ENCODE measurements at places on chromosomes 1 and 21. TPM values are rescaled to one million over a fixed set of nuclear protein-coding genes. Genes with fewer than 3 reads are reported as not detected.

Gene AQP10
- not detected for total RNA-seq

DNA sequence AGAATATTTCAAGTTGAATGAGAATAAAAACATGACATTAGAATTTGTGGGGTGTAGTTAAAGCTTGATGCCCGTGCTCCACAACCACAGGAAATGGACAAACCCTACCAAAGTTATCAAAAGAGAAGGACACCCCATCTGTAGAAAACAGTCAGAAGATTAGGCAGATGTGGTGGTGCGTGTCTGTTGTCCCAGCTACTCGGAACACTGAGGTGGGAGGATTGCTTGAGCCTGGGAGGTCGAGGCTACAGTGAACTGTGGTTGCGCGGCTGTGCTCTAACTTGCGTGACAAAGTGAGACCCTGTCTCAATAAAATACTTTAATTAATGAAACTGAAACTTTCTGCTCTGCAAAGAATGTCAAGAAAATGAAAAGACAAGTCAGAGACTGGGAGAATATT is 1.5 kb upstream of the SPATC1L start:
- H3K4me3 ChIP-seq, result no peak overlapping the region
- H3K36me3 ChIP-seq, result peaks cover 5% of the 10 kb centered on the region
- peak; percentile 22 for DNase-seq
- peak overlapping the region; percentile 97 for H3K27ac ChIP-seq
- H3K27me3 ChIP-seq, result no peaks in the 10 kb centered on the region

DNA sequence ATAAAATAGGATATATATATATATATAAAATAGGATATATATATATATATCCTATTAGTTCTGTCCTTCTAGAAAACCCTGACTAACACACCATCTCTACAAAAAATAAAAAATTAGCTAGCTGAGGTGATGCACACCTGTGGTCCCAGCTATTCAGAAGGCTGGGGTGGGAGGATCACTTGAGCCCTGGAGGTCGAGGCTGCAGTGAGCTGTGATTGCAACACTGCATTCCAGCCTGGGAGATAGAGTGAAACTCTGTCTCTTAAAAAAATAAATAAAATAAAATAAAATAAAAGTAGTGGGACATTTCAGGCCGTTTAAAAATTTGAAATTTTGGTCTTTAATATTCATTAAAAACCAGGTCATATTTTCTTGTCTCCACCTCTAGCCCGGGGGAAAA is 4.2 kb upstream of the RRP1 start:
- no peak overlapping the region for H3K27ac ChIP-seq
- no peaks in the 10 kb centered on the region for H3K36me3 ChIP-seq
- peaks cover 3% of the 10 kb centered on the region for H3K4me1 ChIP-seq
- H3K27me3 ChIP-seq, result no peaks in the 10 kb centered on the region

- no peaks in the 10 kb centered on the region for H3K4me1 ChIP-seq
- no peak overlapping the region for H3K4me3 ChIP-seq
- no peak for DNase-seq
Observed at GRCh38 chr1:173749137-173749536, 34.4 kb downstream of the KLHL20 start.

Gene CHRNB2
- total RNA-seq, result 0.06 TPM

DNA sequence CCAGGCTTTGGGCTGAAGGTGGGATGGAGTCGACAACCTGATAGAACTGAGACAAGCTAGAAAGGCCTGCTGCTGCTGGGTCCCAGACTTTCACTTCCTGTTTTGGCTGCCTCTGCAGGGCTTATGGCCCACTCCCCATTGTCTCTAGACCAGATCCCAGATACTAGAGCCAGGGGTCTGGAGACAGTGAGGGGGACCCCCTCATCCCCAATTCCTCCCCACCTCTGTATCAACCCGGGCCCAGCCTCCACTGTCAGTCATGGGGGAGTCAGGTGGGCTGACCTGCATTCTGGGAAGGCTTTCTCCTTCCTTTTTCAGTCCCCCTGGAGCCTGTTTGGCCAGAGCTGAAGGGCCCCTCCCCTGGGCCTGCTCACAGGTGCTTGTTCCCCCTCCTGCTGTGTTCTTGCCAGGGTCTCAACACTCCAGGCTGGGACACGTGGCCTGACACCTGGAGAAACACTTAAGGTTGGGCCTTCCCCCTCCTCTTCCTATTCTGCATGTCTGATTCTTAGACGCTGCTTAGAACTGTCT is 18.0 kb upstream of the ETV3L start:
- no peak overlapping the region for H3K27ac ChIP-seq
- no peak overlapping the region for H3K4me3 ChIP-seq
- peaks cover 8% of the 10 kb centered on the region for H3K27me3 ChIP-seq
- no peaks in the 10 kb centered on the region for H3K36me3 ChIP-seq
- DNase-seq, result no peak

- no peak overlapping the region for H3K27ac ChIP-seq
- no peaks in the 10 kb centered on the region for H3K4me1 ChIP-seq
Observed at GRCh38 chr21:43849532-43850299, 15.3 kb upstream of the AGPAT3 start.

DNA sequence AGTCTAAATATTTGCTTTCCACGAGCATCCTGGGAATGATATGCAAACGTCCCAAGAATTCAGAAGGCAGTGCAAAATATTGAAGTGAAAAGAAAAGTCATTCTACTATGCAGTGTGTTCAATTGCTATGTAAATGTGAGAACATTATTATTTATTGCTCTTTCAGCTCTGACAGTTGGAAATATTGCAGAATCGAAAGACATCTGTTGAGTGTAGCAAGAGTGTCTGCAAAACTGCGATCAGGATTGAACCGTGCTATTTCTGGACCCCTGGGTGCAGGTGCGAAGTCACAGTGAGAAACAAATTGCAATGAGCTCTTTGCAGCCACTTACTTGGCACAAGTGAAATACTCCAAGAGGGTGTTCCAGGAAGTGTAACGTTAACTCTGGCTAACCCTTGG is 566.4 kb downstream of the AJAP1 start:
- no peak overlapping the region for H3K4me3 ChIP-seq
- no peaks in the 10 kb centered on the region for H3K4me1 ChIP-seq
- H3K27me3 ChIP-seq, result peaks cover 5% of the 10 kb centered on the region
- DNase-seq, result no peak

GRCh38 chr21:42694751-42695696 is 41.6 kb downstream of the PDE9A start:
- no peak overlapping the region for H3K4me3 ChIP-seq
- peak; percentile 21 for DNase-seq
- peaks cover 10% of the 10 kb centered on the region for H3K4me1 ChIP-seq
- H3K27me3 ChIP-seq, result no peaks in the 10 kb centered on the region
- no peaks in the 10 kb centered on the region for H3K36me3 ChIP-seq

DNA sequence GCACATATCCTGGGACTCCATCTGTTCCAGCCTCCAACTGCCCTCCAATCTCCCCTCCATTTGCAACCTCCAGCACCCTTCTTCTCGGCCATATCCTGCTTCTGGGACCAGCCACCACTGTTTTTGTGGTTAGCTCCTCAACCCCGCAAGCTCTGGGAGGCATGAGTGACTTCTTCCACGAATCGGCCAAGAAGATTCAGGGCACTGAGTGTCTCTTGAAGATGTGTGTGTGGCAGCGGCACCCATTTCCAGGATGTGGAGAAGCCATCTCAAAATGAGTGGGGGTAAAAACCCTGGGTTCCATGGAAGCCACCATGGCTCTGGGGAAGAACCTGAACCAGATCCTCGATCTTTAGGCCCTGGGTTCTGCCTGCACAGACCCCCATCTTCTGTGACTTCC is 194.6 kb downstream of the SLC45A1 start:
- H3K4me3 ChIP-seq, result no peak overlapping the region
- no peak for DNase-seq
- H3K27me3 ChIP-seq, result no peaks in the 10 kb centered on the region
- H3K36me3 ChIP-seq, result no peaks in the 10 kb centered on the region
- H3K27ac ChIP-seq, result no peak overlapping the region
- H3K4me1 ChIP-seq, result peaks cover 38% of the 10 kb centered on the region

DNA sequence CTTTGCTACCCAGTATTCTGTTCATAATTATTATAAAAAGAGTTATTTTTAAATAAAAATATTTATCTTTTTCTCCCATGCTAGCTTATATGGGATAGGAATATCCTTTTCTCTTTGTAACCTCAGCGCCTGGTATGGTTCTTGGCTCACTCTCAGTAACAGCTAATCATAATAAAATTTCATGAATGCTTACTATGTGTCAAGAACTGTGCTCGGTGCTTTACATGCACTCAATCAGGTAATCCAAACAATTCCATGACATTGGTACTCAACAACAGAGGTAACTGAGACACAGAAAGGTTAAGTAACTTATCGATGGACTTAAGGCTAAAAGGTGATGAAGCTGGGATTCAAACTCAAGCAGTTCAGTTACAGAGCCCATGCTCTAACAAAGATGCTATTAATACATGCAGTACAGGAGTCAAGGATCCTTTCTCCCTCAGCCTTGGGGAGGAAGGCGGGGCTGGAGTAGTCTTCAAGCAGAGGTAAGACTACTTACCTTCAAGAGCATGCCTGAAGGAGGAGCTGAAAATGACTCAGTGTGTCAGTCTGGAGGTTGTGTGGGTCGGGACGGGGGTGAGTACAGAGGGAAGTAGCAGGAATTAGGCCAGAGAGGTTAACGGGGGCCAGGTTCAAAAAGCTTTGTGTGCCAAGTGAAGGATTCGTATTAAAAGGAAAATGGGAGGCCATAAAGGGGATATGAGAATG is 73.4 kb downstream of the PLPPR5 start:
- no peaks in the 10 kb centered on the region for H3K27me3 ChIP-seq
- no peaks in the 10 kb centered on the region for H3K4me1 ChIP-seq
- DNase-seq, result no peak
- no peaks in the 10 kb centered on the region for H3K36me3 ChIP-seq
- no peak overlapping the region for H3K27ac ChIP-seq
- H3K4me3 ChIP-seq, result no peak overlapping the region

- H3K27me3 ChIP-seq, result no peaks in the 10 kb centered on the region
- H3K27ac ChIP-seq, result no peak overlapping the region
- H3K4me1 ChIP-seq, result no peaks in the 10 kb centered on the region
Observed at GRCh38 chr1:113242481-113242880, 147.8 kb upstream of the MAGI3 start.

- no peaks in the 10 kb centered on the region for H3K27me3 ChIP-seq
- DNase-seq, result no peak
- peak overlapping the region; percentile 63 for H3K4me3 ChIP-seq
- H3K36me3 ChIP-seq, result peaks cover 2% of the 10 kb centered on the region
- H3K4me1 ChIP-seq, result peaks cover 44% of the 10 kb centered on the region
Observed at GRCh38 chr1:109621379-109622136, 1.9 kb downstream of the AMPD2 start.

GRCh38 chr1:83996621-83997020 is 2.3 kb downstream of the TTLL7 start:
- H3K36me3 ChIP-seq, result no peaks in the 10 kb centered on the region
- DNase-seq, result no peak
- H3K4me3 ChIP-seq, result no peak overlapping the region

DNA sequence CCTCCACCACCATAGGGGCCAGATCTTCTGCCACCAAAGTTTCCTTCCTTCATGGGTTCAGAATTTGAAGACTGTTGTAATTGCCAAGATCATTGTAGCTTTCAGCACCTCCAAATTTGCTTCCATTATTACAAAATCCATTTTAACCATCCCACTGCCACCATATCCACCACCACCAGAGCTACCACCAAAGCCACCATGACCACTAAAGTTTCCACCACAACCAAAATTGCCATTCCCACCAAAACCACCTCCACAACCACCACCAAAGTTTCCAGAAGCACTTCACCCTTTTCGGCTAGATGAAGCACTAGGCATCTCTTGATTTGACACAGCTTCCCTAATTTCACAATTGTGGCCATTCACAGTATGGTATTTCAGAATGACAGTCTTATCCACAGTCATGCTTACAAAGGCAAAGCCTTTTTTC is 45.2 kb downstream of the SLC30A7 start:
- H3K27me3 ChIP-seq, result no peaks in the 10 kb centered on the region
- no peaks in the 10 kb centered on the region for H3K4me1 ChIP-seq
- no peak overlapping the region for H3K27ac ChIP-seq
- no peak overlapping the region for H3K4me3 ChIP-seq

Gene SPATA1
- total RNA-seq, result 2.0 TPM

Gene KRTAP19-2
- not detected for total RNA-seq

DNA sequence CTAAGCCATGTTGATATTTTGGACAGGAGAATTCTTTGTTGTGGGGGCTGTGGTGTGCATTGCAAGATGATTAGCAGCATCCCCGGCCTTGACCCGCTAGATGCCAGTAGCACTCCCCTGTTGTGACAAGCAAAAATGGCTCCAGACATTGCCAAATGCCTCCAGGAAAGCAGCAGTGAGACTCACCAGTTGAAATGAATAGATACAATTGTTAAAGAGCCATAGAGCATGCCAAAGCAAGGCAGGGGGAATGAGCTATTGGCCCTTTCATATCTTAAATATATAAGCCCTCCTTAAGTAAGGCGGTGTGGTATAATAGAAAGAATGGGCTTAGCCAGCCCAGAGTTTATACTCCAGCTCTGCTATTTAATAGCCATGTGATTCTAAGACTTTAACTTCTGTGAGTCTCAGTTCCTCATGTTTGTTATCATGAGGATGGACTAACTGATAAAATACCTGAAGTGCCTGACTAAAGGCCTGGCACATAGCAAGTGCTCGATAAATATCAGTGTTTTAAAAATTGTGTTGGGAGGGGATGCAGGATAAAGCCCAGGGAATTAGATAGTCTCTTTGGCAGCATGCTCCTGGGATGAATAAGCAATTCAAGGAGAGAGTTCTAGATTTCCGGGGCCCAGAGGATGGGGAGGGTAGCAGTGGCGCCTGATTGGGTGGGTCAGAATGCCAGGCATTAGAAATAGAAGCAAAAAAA is 21.1 kb upstream of the RGS4 start:
- H3K4me1 ChIP-seq, result no peaks in the 10 kb centered on the region
- no peaks in the 10 kb centered on the region for H3K27me3 ChIP-seq
- no peak overlapping the region for H3K27ac ChIP-seq
- no peaks in the 10 kb centered on the region for H3K36me3 ChIP-seq
- H3K4me3 ChIP-seq, result no peak overlapping the region

GRCh38 chr1:234544087-234544579 is 65.2 kb upstream of the TARBP1 start:
- peak overlapping the region; percentile 90 for H3K27ac ChIP-seq
- peaks cover 37% of the 10 kb centered on the region for H3K4me1 ChIP-seq
- DNase-seq, result no peak
- no peak overlapping the region for H3K4me3 ChIP-seq

Gene TESK2
- 0.74 TPM for total RNA-seq

DNA sequence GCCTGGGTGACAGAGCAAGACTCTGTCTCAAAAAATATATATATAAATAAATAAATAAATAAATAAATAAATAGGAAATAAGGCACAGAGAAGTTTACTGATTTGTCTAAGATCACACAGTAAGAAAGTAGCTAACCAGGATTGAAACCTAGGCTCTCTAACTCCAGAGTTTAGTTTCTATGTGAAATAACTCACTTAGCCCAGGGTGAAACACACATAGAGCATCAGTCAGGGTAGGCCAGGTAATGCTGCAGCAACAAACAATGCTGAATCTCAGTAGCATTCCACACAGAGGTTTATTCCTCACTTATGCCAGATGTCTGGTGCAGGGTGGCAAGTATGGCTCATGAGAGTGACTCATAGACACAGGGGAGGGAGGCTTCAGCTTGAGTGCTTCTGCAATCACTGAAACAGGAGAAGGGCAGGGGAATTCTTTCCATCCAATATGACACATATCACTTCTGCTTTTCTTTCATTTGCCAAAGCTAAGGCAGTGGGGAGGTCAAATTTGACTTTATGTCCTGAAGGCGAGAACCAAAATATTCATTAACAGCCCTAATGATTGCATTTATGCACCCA is 37.1 kb upstream of the KANK4 start:
- H3K27me3 ChIP-seq, result no peaks in the 10 kb centered on the region
- H3K36me3 ChIP-seq, result no peaks in the 10 kb centered on the region
- no peak overlapping the region for H3K27ac ChIP-seq
- no peaks in the 10 kb centered on the region for H3K4me1 ChIP-seq

Data from heart left ventricle (tissue), 16 donors.